CD14-positive monocyte (primary cell): ENCODE measurements at places on chromosomes 1 and 21. TPM values are rescaled to one million over a fixed set of nuclear protein-coding genes. Genes with fewer than 3 reads are reported as not detected.
A peak's percentile ranks its signal among the peaks of the same experiment; 100 is the strongest.

DNA sequence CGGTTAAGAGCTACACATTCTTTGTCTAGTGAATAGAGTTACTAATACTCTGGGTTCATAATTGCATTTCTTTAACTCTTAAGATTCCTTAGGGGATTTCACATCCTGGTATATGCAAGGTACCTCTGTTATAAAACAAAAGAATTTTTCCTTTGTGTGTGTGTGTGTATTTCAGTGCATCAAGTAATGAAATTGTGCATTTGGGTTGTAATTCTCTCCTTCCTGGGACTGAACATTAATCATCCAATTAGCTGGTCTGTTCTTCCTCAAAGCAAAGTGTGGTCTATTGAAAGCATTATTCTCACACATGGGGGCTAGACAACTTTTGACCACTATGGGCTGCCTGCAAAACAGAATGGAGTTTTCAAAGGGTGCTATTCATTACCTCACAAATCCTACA is 74.0 kb downstream of the ZC3H11B start:
- peaks cover 5% of the 10 kb centered on the region for H3K27me3 ChIP-seq
- H3K36me3 ChIP-seq, result no peaks in the 10 kb centered on the region
- no peak overlapping the region for H3K4me3 ChIP-seq
- H3K4me1 ChIP-seq, result no peaks in the 10 kb centered on the region
- H3K27ac ChIP-seq, result no peak overlapping the region

- no peaks in the 10 kb centered on the region for H3K27me3 ChIP-seq
- H3K27ac ChIP-seq, result no peak overlapping the region
- no peaks in the 10 kb centered on the region for H3K4me1 ChIP-seq
- H3K4me3 ChIP-seq, result no peak overlapping the region
- DNase-seq, result no peak
Measured at GRCh38 chr1:225299624-225300023, 128.2 kb downstream of the LBR start.

DNA sequence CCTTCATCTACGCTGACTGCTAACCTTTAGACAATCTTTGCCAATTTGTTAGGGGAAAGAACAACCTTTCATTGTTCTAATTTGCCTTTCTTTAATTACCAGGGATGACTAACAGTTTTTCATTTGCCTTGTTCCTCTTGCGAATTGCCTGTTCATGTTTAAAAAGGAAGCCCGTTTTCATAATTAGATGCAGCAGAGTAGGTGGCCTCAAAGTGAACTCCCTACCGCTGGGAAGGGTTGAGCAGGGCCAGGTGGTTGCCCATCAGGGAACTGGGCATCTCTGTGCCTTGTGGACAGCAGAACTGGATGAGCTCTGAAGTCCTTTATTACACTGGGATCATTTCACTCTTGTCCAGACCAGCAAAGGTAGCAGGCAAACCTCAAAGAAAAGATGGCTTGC is 59.0 kb downstream of the HIVEP3 start:
- H3K27ac ChIP-seq, result peak overlapping the region; percentile 2
- H3K36me3 ChIP-seq, result no peaks in the 10 kb centered on the region
- peaks cover 34% of the 10 kb centered on the region for H3K4me1 ChIP-seq
- peak; percentile 34 for DNase-seq
- H3K4me3 ChIP-seq, result no peak overlapping the region

- H3K27ac ChIP-seq, result no peak overlapping the region
- DNase-seq, result no peak
- H3K4me1 ChIP-seq, result no peaks in the 10 kb centered on the region
Measured at GRCh38 chr1:20368866-20369470, 78.3 kb downstream of the VWA5B1 start.

Gene SYNC
- not detected for polyA plus RNA-seq

GRCh38 chr1:175887981-175888428 is 144.6 kb upstream of the TNR start:
- DNase-seq, result peak; percentile 13
- H3K27me3 ChIP-seq, result no peaks in the 10 kb centered on the region
- H3K4me1 ChIP-seq, result no peaks in the 10 kb centered on the region
- H3K27ac ChIP-seq, result no peak overlapping the region
- H3K36me3 ChIP-seq, result no peaks in the 10 kb centered on the region

Gene DPT
- not detected in 2 replicates for polyA plus RNA-seq

GRCh38 chr1:180167721-180168467 is 13.2 kb downstream of the QSOX1 start:
- H3K27ac ChIP-seq, result no peak overlapping the region
- DNase-seq, result no peak
- peaks cover 15% of the 10 kb centered on the region for H3K4me1 ChIP-seq
- H3K27me3 ChIP-seq, result no peaks in the 10 kb centered on the region
- H3K4me3 ChIP-seq, result no peak overlapping the region
- H3K36me3 ChIP-seq, result peaks cover 49% of the 10 kb centered on the region

Gene TNFRSF18
- not detected for polyA plus RNA-seq

DNA sequence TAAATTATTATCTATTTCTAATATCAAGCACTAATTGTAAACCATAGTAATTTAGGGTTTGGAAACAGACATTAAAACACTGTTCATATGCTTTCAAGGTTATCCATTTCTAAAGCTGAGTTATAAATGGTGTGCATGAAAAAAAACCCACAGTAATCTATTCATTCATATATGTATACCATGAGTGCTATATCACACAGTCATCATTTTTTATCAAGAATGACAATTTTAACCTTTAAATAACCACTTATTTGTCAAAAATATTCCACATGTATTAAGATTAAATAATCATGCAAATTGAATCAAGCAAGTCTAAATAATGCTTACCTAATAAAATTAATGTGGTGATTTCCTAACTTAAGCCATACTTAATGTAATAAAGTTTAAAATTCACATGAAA is 6.0 kb downstream of the ZSWIM5 start:
- H3K36me3 ChIP-seq, result no peaks in the 10 kb centered on the region
- H3K4me3 ChIP-seq, result no peak overlapping the region
- H3K27me3 ChIP-seq, result peaks cover 32% of the 10 kb centered on the region
- H3K4me1 ChIP-seq, result peaks cover under 1% of the 10 kb centered on the region

GRCh38 chr21:25790122-25790877 is 55.5 kb downstream of the GABPA start:
- H3K4me3 ChIP-seq, result peak overlapping the region; percentile 69
- DNase-seq, result no peak
- no peaks in the 10 kb centered on the region for H3K36me3 ChIP-seq
- no peak overlapping the region for H3K27ac ChIP-seq

Gene CDC20
- polyA plus RNA-seq, result 0.04 and 0.08 TPM in 2 replicates

Gene C1orf141
- not detected for polyA plus RNA-seq

DNA sequence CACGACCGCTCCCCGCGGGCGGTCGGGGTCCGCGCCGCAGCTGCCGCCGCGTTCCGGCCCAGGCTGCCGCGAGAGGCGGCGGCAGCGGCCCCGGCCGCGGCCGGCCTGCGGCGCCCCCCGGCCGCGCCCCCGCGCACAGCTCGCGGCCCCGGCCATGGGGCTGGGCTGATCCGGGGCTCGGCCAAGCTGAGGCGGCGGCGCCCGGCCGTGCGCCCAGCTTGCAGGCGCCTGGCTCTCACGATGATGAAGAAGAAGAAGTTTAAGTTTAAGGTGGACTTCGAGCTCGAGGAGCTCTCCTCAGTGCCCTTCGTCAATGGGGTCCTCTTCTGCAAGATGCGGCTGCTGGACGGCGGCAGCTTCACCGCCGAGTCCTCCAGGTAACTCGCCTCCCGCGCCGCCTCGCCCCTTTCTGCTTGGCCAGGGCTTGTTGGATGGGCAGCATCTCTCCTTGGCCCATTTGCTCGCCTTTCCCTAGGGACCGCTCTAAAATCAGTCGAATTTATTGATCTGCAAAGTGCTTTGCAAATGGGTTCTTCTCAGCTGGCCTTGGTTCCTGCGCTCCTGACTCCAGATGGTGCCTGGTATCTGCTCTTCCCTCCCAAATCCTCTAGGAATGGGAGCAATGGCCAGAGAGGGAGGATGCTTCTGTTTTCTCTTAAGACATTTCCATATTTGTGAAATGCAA is 431 bp downstream of the EEIG2 start:
- H3K27me3 ChIP-seq, result no peaks in the 10 kb centered on the region
- no peak for DNase-seq

DNA sequence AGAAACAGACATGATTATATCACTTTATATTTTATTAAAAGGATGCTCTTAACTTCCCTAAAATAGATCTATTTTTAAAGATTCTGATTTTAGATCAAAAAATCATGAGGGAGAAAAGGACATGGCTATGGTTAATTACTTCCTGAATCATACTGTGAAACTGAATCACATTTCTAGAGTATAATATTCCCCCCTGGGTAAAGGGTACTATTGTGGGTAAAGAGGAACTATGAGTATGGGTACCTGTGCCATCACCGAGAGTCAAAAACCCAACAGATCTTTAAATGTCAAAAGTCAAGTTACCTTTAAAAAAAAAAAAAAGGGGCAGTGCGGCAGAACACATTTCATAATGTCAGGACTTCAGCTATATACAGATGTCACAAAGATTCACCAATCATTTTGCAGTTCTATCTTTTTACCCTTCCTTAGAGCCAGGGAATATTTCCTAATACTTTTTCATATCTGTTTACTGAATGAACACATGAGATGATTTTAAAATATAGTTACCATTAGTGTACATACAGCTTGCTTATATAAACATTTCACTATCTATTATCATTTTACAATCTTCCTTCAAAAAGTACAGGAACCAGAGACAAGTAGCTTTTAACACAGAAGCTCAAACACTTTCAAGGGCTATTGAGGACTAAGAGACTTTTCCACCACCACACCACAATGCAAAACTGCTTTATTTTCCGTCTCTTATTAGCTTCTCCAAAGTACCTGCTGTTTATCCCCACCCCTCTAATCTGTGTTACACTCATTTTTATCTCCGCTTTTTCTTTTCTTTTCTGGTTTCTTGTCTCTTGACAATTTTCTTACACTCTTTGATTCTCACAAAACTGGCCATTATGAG is 45.0 kb downstream of the EVI5 start:
- no peak for DNase-seq
- no peak overlapping the region for H3K27ac ChIP-seq
- no peaks in the 10 kb centered on the region for H3K27me3 ChIP-seq
- H3K4me1 ChIP-seq, result peaks cover 11% of the 10 kb centered on the region

GRCh38 chr21:31181082-31181750 is 142.9 kb upstream of the KRTAP19-8 start:
- H3K4me3 ChIP-seq, result no peak overlapping the region
- no peaks in the 10 kb centered on the region for H3K27me3 ChIP-seq
- DNase-seq, result no peak
- no peak overlapping the region for H3K27ac ChIP-seq
- peaks cover 9% of the 10 kb centered on the region for H3K36me3 ChIP-seq

DNA sequence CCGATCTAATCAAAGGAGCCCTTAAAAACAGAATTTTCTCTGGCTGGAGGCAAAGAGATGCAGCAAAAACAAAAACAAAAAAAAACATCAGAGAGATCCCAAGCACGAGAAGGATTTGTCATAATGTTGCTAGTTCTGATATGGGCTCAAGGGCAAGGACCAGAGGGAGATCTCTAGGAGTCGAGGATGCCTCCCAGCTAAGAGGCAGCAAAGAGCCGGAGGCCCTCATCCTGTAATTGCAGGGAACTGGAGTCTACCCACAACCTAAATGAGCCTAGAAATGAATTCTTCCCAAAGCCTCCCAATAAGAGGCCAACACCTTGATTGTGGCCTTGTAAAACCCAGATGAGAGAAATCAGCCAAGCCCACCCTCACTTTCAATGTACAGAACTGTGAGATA is 12.0 kb downstream of the GNG12 start:
- H3K36me3 ChIP-seq, result no peaks in the 10 kb centered on the region
- no peaks in the 10 kb centered on the region for H3K27me3 ChIP-seq
- no peak overlapping the region for H3K4me3 ChIP-seq
- H3K4me1 ChIP-seq, result no peaks in the 10 kb centered on the region
- no peak for DNase-seq
- no peak overlapping the region for H3K27ac ChIP-seq

- H3K27ac ChIP-seq, result no peak overlapping the region
- DNase-seq, result no peak
- no peaks in the 10 kb centered on the region for H3K36me3 ChIP-seq
- peaks cover 13% of the 10 kb centered on the region for H3K4me1 ChIP-seq
- H3K4me3 ChIP-seq, result no peak overlapping the region
Measured at GRCh38 chr1:160005070-160005469, 26.7 kb downstream of the PIGM start.

GRCh38 chr21:38448671-38449385 is 49.4 kb downstream of the ERG start:
- no peaks in the 10 kb centered on the region for H3K27me3 ChIP-seq
- H3K4me3 ChIP-seq, result no peak overlapping the region
- no peaks in the 10 kb centered on the region for H3K36me3 ChIP-seq

DNA sequence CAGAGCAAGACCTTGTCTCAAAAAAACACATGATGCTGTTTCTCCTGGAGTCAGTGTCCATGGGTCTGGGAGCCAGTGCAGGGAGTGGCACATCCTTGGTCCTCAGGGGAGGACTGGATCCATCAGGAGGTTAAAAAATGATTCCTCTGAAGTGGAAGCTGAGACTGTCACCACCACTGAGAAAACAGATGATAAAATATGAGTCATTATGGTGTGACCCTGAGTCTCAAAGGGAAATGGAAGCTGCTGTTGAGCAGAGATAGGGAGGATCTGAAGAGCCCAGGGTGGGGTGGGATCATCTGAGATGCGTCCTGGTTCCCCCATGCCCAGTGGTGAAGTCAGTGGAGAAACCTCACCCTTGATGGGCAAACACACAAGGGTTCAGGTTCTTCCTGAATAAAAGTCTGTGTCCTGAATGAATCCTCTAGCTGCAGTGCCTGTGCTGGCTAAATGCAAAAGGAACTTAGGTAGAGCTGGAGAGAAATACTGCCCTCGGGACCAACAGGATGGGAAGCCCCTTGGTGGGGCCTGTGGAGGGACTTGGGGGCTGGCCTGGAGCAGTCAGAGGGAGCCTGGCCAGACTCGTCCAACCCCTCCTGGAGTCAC is 61.6 kb upstream of the TENT5B start:
- H3K36me3 ChIP-seq, result no peaks in the 10 kb centered on the region
- H3K27ac ChIP-seq, result no peak overlapping the region
- H3K27me3 ChIP-seq, result no peaks in the 10 kb centered on the region
- no peak overlapping the region for H3K4me3 ChIP-seq

Gene OXCT2
- polyA plus RNA-seq, result 0.75 and 1.4 TPM in 2 replicates
